ENCODE measurements at places on chromosomes 4 and X.
A peak's percentile ranks its signal among the peaks of the same experiment; 100 is the strongest.

DNA sequence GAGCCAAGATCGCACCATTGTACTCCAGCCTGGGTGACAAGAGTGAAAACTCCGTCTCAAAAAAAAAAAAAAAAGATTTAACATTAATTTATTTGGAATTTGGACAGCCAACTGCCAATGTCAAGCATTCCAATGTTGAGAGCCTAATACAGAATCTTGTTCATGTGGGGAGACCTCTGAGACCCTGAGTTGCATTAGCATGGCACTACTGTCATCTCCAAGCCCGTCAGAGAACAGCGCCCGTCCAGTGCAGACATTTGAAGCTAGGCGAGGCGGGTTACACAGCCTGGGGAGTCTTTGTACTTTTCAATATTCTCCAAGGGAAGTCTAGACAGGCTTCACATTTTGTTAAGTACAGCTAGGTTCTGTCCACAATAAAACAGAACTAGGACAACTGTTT is 126.7 kb downstream of the CHRNA9 start:
- no peak for DNase-seq

DNA sequence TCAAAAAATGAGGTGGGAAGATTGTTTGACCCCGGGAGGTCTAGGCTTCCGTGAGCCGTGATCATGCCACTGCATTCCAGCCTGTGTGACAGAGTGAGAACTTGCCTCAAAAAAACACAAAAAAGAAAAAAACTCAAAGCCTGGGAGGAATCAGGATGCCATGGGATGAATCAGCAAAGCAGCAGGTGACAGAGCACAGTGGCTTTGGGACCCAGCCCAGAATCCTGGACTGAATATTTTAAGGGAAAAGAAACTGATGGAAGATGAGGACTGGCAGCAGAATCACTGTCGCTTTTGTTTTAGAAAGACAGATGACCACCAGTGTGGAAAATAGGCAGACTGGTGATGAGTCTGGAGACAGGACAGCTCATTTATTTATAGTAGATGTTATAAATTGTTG is 16.6 kb downstream of the S100G start:
- no peak for DNase-seq

DNA sequence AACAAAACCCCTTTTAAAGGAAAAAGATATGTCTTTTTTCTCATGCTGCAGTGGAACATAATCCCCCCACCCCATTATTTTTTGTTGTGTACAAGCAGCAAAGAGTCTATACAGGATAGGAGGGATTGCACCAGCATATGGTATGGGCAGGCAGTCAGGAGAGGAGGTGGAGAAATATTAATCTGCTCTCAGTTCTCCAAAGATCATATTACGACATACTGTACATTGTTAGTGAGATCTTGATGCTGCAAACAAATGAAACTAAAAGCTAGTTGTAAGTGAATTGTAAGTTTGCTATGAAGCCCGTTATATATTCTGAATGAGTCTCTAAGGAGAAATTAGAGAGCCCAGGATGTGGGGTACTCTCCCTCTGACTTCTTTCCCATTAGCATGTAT is 75.3 kb downstream of the RAPGEF2 start:
- DNase-seq: no peak

DNA sequence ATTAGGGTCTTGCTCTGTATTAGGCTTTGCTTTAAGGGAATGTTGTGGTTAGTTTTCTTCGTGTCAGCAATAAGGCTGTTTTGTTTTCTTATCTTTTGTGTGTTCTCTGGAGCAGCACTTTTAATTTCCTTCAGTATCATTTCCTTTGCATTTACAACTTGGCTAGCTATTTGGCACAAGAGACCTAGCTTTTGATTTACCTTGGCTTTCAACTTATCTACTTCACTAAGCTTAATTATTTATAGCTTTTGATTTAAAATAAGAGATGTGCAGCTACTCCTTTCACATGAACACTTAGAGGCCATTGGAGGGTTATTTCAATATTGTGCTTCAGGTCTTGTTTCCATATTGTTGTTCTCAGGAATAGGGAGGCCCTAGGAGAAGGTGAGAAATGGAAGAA is 68.2 kb downstream of the FAT4 start:
- DNase-seq: no peak

DNA sequence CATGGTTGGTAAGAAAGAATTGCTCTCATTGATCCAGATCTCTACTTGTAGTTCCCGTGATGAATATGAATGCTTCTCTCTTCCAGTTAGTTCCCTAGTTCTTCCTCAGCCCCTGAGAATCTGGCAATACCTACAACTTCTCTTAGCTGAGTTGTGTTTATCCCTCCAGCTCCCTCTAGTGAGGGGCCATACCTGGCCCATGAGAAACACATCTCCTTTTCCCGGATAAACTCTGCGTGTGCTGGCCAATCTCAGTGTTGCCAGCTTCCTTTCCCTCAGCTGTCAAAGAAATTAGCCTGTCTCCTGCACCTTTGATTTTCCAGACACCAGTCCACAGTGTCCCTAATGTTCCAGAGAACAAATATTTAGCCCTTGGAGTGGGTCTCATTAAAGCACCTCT is 5.7 kb downstream of the CBLL2 start:
- DNase-seq: no peak

- no peak for DNase-seq
Measured at GRCh38 chr4:15586066-15586465, 69.1 kb downstream of the FBXL5 start.

DNA sequence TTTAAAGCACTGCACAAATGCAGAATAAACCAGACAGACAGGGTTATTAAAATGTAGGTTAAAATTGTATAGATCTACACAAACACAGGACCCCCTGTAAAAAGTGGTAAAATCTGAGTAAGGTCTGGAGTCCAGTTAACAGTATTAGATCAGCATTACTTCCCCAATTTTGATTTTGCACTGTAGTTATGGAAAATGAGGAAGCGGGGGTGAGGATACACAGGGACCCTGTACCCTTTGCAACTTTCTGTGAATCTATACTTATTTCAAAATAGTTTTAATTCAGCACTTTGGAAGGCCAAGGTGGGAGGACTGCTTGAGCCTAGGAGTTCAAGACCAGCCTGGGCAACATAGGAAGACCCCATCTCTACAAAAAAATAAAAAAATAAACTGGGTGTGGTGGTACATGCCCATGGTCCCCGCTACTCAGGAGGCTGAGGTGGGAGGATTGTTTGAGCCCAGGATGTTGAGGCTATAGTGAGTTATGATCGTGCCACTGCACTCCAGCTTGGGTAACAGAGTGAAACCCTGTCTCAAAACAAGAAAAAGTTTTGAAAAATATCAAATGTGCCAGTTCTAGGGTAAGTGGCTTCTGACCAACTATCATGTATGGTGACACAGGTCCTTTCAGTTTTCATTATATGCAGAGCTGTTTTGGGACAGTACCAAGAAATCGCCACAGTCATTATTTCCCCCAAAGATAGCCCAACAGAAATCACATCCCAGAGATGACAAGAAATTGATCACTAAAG is 17.7 kb downstream of the SEL1L3 start:
- DNase-seq: no peak

- DNase-seq: no peak
Measured at GRCh38 chr4:130855533-130855932, 1759.6 kb downstream of the C4orf33 start.

DNA sequence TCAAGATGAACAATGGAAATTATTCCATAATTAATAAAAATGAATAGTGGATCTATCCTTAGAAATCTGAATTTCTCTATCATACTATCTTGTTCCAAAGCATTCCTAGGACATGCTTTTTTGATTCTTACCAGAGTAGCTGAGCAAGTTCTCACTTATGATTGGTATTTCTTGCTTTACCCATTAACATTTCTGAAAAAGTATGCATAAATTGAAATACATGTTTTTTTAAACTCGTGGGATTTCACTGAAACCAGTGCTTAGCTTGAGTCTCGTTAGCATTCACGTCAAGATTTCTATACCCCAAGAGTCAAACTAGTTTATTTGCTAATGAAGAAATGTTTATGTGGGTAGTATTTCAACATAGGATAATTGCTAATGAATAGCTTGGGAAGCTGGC is 89.0 kb downstream of the ELOVL6 start:
- DNase-seq: no peak

DNA sequence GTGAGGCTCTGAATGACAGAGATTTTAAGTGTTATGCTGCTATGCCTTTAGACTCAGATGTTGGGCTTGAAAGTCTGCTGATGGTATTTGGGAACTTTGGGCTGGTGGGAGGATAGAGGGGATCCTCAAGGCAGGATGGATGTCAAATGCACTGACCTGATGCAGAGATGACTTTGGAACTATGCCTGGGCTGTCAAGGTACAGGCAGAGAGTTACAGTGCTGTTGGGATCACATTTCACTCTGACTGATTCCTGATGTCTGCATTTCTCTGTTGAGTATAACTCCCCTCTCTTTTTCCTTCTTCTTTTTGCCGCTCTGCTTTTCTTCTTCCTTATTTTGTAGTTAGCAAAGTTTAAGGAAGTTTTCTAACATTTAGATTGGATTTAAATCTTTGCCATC is 271.8 kb upstream of the ARX start:
- no peak for DNase-seq

- no peak for DNase-seq
Measured at GRCh38 chr4:10354746-10355145, 102.5 kb downstream of the ZNF518B start.

DNA sequence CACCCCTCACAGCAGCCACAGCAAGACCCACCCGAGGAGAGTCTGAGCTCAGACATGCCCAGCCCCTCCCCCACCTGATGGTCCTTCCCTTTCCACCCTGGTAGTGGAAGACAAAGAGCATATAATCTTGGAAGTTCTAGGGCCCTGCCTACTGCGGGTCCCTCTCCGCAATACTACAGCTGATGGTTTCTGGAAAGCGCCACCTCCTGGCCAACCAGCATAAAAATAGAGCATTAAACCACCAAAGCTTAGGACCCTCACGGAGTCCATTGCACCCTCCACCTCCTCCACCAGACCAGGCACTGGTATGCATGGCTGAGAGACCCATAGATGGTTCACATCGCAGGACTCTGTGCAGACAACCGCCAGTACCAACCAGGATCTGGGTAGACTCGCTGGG is 78.2 kb downstream of the SH3BGRL start:
- DNase-seq: no peak

DNA sequence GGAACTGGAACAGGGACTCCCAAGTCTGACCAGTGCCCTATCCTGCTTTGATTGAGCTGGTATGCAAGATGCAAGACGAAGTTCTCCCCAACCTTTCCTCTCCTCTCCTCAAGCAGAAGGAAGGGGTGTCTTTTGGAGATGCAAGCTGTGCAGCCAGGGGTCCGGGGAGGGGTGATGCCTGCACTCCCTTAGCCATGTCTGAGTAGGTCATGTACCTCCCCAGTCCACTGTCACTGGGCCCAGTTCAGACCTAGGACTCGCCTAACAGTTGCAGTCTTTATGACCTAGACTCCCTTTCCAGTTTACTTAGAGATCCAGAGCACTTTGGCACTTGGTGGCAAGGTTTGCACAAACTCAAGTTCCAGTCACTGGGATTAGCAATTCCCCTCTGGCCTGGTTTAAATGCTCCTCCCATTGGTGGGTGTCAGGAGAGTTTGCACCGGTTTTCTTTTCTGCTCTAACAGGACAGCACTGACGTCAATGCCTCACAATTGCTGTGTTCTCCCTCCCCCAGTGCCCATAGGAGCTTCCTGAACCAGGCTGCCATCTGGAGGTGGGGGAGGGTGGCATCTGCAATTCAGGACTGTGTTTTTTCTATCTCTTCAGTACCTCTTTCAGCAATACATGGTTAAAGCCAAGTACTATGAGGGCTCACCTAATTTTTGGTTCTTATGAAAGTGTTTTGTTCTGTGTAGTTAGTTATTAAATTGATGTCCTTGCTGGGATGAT is 782.2 kb downstream of the ARAP2 start:
- DNase-seq: no peak

DNA sequence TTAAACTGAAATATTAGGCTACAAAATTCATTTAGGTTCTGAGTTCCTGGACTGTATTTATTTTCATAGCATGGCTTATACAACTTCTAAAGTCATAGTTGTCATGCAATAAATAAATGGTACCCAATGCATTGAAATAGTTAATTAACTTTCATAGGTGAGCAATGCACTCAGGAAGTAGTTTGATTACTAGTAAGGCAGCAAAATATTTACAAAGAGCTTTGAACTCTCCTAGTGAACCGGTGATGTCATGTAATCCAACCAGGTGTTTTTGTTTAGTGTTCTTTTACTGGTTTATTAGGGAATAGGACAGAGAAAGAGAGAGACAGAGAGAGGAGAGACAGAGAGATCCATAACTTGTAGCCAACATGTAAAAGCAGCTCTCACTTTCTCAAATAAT is 228.6 kb upstream of the CTSO start:
- no peak for DNase-seq

DNA sequence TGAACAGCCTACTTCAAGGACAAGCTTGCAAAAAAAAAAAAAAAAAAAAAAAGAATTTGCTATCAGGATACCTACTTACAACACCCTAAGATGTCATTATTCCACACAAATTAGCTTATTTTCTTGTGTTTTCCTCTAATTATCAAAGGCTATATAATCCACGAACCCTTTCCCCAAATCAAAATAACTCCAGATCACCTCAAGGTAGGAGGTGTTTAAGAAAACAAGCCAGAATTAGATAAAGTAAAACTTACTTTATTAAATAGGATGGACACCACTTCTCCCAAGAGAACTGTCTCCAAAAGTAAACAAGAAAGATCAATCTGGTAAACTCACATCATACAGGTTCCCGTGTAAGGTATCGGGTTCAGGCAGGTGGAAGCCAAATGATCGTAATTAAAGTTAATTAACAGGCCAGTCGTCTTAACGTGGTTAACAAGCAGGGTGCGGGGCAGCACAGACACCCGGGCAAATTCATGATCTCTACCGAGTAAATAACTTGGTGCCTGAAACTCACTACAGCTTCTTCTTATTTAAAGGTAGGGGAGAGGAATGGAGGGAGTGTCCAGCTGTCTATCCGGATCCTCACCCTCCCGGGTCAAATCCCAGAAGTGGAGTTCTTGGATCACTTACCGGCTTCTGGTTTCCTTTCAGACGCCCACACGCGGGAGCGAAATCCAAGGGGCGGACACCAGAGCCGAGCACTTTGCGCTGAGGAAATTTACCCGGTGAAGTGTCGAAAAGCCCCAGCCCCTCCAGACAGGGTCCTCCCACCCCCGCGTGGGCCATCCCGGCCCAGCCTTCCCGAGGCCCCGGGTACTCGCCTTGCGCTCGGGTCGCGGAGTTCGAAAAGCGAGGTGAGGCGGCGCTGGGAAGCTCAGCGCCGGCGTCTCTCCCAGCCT is 708 bp downstream of the ARAP2 start:
- DNase-seq: peak; percentile 48

DNA sequence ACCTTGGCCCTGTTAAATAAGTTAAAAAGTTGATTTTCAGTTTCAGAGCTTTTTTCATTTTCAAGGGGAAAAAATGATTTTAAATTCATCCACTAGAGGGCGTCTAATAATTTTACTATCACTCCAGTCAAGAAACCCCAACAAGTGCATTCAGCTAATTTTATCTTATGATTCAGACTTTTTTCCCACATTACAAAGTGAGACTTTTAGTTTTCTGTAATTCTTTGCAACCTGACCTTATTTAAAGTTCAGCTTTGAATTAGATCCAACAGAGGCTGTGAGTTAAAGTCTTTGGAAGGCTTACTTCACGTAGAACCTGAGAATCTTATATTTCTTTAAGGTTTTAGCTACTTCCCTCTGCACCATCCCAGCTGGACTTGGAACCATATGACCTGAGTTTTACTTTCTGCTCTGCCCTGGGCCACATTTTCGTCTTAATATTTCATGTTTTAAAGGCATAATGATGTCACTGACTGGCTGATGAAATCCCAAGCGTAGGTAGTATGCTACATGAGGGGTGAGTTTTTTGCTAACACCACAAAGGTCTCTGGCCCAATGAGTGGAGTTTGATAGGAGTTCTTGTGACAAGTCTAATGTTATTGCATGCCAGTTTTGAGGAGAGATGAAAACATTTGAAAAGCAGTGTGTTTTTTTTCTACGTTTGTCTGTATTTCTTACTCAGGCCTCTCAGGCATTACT is 7.2 kb downstream of the GNRHR start:
- DNase-seq: no peak

- DNase-seq: no peak
Measured at GRCh38 chr4:152109531-152110509, 349.0 kb upstream of the GATB start.
